Right ventricle myocardium inferior (tissue), 1 donor: ENCODE measurements at places on chromosomes 5 and 9.
A peak's percentile ranks its signal among the peaks of the same experiment; 100 is the strongest.

GRCh38 chr9:98791608-98792490 is 4.5 kb downstream of the ANKS6 start:
- no peak for DNase-seq

DNA sequence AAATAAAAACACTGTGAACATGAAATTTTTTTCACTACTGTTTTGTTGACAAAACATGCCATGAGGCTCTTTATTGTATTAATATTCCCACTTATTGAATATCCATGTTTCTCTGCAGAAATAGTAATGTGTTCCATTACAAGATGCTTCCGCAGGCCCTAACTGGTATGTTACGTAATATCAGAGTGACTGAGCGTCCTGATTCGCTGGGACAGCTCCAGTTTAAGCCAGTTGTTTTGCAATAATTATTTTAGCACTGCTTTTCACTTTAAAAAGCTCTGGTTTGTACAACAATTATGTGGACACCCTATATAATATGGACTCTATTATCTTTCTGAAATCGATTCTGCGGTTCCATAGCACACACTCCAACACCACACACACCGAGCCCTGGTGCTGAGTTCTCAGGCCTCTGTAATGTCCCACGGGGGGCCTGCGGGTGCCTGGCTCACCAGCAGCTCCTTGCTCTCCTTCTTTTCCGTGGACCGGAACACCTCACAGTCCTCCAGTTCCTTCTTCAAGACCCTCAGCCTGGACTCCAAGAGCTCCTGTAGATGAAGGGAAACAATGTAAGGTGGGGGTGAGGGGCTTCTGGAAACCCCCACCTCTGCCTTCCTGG is 1.8 kb downstream of the TRIM7 start:
- no peak for DNase-seq

DNA sequence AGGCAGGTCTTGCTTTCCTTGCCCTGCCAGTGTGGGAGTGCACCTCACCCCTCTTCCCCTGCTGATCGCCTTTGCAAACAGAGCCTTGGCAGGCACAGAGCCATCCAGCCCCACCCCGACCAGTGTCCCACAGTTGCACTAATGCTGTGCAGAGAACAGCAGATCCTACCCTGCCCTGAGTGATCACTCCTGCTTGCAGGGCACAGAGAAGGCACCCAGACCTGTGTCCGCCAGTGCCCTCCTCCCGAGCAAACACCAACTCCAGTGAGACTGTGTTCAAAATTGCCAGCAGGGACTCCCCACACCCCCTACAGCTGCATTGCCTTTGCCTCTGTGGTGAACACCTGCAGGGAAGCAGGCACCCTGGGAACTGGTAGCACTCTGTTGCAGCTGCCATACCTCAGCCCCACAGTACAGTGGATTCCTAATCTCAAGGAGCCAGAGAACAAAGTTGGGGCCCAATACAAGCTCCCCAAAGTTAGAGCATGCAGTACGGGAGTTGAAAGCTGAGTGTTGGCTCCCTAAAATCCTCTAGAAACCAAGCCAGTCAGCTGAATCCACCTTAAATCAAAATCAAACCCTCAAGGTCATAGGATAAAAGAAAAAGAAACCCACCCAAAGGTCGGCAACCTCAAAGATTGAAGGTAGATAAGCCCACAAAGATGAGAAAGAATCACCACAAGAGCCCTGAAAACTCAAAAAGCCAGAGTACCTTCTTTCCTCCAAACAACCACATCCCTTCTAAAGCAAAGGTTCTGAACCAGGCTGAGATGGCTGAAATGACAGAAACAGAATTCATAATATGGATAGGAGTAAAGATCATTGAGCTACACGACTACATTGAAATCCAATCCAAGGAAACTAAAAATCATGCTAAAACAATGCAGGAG is 92.9 kb upstream of the PIK3R1 start:
- DNase-seq: no peak

DNA sequence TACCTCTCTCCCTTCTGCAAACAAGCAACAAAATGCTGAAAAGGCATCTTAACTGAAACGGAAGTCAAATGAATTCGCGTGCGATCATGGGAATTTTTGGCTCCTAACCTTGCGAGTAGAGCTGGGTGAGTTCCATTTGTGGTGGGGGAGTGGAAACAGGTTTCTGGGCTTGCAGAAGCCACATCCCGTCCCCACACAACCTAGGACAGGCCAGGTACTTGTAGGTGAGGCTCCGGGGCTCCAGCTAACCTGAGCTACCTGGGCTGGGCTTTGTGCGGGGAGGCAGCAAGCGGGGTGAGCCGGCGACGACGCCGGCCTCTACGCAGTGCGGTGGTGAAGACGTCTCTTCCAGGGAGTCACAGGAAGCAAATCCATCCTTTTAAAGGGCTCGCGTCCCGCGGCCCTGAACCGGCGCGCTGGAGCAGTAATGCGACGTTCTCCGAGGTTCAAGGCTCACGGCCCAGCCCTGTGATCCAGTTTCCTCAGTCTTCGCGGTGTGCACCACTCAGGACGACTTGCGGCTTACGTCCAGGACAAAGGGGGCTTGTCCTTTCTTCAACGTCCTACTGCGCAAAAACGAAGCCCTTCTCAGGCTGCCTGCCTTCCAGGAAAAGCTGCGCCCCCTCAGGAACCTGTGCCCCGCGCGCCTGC is 567 bp upstream of the SPIN1 start:
- peak; percentile 72 for DNase-seq

DNA sequence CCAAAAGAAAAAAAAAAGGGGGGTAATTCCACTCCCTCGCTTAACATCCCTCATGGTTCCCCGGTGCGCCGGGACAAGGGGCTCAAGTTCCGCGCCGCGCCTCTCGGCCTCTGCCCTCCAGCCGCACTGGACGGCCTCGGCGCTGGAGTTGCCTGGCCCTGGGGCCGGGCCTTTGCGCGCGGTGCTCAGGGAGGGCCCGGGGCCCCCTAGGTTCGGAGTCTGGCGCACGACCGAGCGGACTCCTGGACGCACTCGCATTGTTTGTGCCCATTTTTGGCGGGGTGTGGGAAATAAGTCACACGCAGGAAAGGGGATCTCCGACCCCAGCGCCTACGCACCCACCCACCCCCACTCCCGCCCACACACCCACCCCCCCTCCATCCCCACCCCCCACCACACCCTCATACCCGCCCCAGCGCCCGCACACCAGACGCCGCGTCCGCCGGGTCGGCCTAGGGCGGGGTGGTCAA is 381 bp downstream of the MED22 start:
- no peak for DNase-seq

- no peak for DNase-seq
These were observed 397.1 kb downstream of the MAN2A1 start for GRCh38 chr5:110086658-110087388.

GRCh38 chr5:61306531-61307131 is 25.4 kb upstream of the ZSWIM6 start:
- DNase-seq: no peak

GRCh38 chr9:16071400-16071799 is 518.6 kb downstream of the CCDC171 start:
- DNase-seq: no peak

- no peak for DNase-seq
These were observed 19.6 kb downstream of the ANKDD1B start for GRCh38 chr5:75630875-75631274.

GRCh38 chr5:104431981-104432380 is 869.4 kb upstream of the NUDT12 start:
- no peak for DNase-seq

GRCh38 chr9:100813871-100814270 is 214.7 kb upstream of the PLPPR1 start:
- no peak for DNase-seq

- DNase-seq: no peak
These were observed 810.1 kb upstream of the WWC1 start for GRCh38 chr5:167481345-167481744.

DNA sequence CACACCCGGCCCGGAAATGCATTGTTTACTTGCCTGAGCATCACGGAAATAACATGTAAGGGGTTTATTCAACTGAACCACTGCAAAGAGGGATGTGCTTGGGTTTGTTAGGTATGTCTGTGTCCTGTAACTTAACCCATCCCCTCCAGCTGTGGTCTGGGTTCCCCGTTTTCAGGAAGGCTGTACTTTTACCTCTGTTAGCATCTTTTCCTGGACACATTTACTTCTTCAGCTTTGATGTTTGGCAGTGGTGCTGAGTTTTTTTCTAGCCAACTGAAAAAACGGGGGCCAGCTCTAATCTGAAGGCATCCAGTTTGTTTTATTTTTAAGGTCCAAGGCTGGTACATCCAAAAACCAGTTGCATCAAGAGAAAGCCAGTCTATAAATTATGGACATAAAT is 561.8 kb downstream of the BNC2 start:
- no peak for DNase-seq

DNA sequence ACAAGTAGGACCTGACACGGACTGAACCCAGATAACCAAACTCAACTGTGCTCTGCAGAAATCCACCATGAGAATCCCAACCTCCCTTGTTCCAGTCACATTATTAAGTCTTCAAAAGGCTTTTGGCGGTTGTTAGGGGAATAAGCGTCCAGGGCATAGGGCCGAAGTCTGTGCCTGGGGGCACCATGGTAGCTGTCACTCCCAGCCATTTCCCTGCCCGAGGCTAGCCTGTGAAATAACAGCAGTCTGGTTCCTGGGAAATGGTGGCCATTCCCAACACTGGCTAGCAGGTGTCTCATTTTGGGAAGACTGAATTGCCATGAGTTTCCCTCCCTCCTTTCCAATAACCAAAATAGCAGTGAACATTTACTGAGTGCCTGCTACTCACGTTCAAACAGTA is 122.2 kb downstream of the CRB2 start:
- no peak for DNase-seq

GRCh38 chr9:126849591-126850225 is 10.7 kb upstream of the ZBTB34 start:
- no peak for DNase-seq

DNA sequence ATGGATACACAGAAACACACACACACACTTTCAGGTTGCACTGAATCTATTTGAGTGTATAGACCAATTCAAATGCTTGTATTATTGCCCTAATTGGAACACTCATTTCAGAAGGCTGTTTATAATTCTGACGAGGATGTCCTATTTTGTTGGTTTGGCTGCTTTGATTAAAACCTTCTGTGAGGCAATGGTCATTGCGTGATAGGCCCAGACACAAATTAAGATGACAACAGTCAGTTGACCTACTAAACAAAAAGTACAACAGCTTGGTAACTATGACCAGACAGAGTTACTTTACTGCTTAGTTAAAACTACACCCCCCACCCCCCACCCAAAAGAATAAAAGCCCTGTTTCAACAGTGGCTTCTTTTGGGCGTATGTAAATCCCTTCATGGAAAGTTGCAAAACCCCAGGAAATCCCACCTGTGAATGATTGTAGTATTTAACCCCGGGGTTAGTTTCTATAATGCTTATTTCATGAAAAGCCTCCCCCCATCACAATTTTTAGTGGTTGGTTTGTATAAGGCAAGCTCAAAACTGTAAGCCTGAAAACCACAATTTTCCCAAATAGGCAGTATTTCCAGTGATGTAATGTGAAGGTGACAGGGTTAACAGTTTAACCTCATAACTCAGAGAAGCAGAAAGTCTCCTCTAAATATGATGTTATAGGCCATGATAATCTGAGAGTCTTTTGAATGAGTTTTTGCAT is 340.8 kb downstream of the FGF10 start:
- no peak for DNase-seq

- no peak for DNase-seq
These were observed 31.0 kb downstream of the MTREX start for GRCh38 chr5:55338810-55339243.

DNA sequence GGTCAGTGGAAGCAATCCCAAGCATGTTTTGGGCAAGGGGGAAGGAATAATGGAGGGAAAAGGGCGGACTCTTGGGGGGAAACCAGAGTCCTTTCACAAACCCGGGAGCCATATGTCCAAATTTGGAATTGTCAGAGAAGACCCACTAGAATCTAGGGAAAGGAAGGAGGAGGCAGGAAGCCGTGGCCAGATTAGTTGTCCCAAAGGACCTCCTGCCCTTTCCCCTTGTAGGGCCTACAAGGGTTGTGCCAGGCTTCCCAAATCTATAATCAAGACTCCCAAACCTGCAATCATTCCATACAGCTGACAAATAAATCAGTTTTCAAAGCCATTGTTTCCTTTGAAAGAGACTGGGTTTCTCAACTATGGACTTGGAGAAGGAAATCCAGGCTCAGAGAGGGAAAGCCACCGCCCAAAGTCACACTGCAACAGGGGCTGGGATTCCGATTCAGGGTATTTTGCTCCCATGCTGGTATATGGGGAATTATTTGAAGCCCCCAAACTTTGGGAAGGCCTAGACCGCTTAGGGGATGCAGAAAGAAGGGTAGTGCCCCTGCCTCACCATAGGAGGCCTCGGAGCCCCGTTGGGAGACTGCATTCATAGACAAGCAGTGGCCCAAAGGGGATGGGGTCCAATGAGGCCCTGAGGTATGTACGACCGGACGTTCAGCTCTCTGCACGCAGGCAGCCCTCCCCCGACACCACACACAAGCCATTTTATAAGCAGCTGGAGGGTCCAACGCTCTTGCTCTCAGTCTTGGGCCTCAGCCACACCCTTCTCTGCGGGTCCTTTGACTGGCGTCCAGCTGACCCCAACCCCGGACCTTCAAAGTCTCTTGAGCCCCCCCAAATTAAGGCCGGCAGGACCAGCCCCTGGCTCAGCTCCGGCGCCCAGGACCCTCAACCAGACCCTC is 815 bp downstream of the ANXA6 start:
- DNase-seq: no peak

GRCh38 chr5:168172760-168173223 is 118.7 kb upstream of the WWC1 start:
- no peak for DNase-seq

GRCh38 chr9:122356627-122357026 is 14.2 kb upstream of the PTGS1 start:
- DNase-seq: no peak

GRCh38 chr5:171543148-171543815 is 123.8 kb downstream of the FGF18 start:
- DNase-seq: peak; percentile 45
